PC-9 (cell line): ENCODE measurements at places on chromosomes 2 and 18. TPM values are rescaled to one million over a fixed set of nuclear protein-coding genes. Genes with fewer than 3 reads are reported as not detected.

GRCh38 chr2:58073751-58074150 is 27.1 kb downstream of the VRK2 start:
- no peak overlapping the region for H3K4me3 ChIP-seq
- no peaks in the 10 kb centered on the region for H3K27me3 ChIP-seq
- no peaks in the 10 kb centered on the region; the same call in 1 of the 2 replicates for H3K36me3 ChIP-seq
- H3K4me1 ChIP-seq: no peaks in the 10 kb centered on the region
- DNase-seq: no peak

DNA sequence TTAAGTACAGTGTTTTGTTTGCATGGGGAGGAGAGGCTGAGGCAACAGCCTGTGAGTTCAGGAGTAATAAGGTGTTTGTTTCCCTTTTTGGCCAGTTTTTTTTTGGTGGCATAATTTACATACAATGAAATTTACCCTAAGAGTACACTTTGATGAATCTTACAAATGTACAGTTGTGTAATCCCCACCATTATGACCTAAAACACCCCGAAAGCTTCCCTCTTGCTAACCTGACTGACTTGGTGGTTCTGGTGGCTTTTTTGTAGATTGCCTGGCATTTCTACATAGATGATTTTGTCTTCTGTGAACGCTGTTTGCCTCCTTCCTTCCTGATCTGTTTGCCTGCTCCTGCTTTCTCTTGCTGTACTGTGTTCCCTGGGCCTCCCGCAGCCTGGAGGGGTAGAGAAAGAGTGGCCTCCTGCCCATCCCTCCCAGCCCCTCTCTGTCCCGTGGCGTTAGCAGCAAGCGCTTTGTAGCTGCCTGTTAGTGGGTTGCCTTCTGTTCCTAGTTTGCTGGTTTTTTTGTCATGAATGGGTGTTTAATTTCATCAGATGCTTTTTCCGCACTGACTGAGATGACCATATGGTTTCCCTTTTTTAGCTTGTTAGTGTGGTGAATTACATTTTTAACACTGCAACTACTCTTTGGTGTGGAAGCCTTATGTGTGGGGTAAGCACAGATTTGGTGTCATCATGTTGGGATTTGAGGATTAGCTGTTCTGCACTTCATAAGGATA is 32.1 kb downstream of the ASAP2 start:
- H3K27me3 ChIP-seq: no peaks in the 10 kb centered on the region
- H3K27ac ChIP-seq: peak overlapping the region; percentile 98
- H3K36me3 ChIP-seq: peaks cover 25% of the 10 kb centered on the region
- no peak for DNase-seq
- H3K4me3 ChIP-seq: no peak overlapping the region
- H3K4me1 ChIP-seq: peaks cover 69% of the 10 kb centered on the region

The BIN1 gene
- total RNA-seq: 87.5 and 95.6 TPM in 2 replicates

- H3K4me1 ChIP-seq: no peaks in the 10 kb centered on the region
- H3K27me3 ChIP-seq: no peaks in the 10 kb centered on the region
- H3K27ac ChIP-seq: no peak overlapping the region
- no peak for DNase-seq
Measured at GRCh38 chr18:24246143-24246542, 107.3 kb downstream of the CABYR start.

The CIB4 gene
- total RNA-seq: not detected in 2 replicates

GRCh38 chr2:16196687-16197503 is 256.5 kb downstream of the MYCN start:
- H3K36me3 ChIP-seq: no peaks in the 10 kb centered on the region
- H3K27me3 ChIP-seq: peaks cover 42% of the 10 kb centered on the region

DNA sequence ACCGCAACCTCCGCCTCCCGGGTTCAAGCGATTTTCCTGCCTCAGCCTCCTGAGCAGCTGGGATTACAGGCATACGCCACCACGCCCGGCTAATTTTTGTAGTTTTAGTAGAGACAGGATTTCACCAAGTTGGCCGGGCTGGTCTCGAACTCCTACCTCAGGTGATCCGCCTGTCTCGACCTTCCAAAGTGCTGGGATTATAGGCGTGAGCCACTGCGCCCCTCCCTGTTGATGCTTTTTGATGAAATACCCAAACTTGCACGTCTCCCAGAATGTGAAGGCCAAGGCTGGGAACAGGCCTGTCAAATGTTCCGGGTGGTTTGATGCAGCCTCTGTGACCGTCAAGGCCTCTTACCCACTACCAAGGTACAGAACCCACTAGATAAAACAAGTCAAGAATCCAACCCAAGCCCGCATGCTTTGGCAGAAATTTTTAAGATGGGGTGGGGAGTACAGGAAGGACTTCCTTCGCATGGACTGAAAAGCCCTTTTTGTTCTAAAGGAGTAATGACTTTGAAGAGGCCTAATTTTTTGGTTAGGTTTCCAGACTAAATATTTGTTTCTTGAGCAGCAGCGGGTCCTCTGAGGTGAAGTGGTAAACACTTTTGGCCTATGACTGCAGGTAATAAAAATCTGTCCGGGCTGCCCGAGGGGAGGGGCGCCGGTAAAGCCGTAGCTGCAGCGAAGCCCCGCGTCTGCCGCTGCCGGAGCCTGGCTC is 3.7 kb upstream of the EVX2 start:
- no peak for DNase-seq
- H3K4me1 ChIP-seq: no peaks in the 10 kb centered on the region
- no peak overlapping the region for H3K27ac ChIP-seq
- H3K4me3 ChIP-seq: no peak overlapping the region
- peaks cover 76% of the 10 kb centered on the region for H3K27me3 ChIP-seq

DNA sequence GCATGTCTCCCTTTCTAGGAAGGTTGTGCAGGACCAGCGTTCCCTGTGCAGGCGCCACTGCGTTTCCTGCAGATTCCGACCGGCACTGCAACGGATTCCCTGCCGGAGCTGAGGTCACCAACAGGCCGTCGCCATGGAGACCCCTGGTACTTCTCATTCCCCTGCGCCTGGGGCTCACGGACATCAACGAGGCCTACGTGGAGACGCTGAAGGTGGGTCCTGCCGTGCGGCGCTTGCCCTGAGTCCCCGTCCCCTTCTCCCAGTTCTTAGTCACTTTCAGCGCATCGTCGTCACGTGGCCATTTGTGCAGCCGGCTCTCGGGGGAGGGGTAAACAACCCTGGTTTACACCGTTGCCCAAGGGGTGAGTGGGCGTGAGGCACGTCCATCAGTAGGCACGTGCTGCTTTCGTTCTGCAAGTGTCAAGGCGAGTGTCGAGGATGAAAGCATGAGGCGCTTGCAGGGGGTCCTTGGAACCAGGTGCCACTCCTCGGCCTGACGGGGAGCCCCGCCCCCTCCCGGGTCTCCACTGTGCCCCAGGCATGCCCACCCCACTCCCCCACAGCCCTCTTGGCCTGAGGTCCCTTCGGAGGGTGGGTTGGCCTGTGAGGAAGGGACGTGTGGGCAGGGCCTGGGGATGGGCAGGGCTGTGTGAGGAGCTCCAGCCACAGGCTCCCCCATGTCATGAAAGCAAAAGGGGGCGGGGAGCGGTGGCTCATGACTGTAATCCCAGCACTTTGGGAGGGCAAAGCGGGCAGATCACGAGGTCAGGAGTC is 19.8 kb downstream of the DTYMK start:
- no peak for DNase-seq
- no peak overlapping the region for H3K4me3 ChIP-seq
- H3K4me1 ChIP-seq: no peaks in the 10 kb centered on the region
- no peaks in the 10 kb centered on the region; the same call in 1 of the 2 replicates for H3K36me3 ChIP-seq
- H3K27me3 ChIP-seq: no peaks in the 10 kb centered on the region
- H3K27ac ChIP-seq: no peak overlapping the region

- no peaks in the 10 kb centered on the region for H3K27me3 ChIP-seq
- H3K36me3 ChIP-seq: no peaks in the 10 kb centered on the region
- no peak for DNase-seq
- peak overlapping the region; percentile 78 for H3K27ac ChIP-seq
Measured at GRCh38 chr2:199458806-199459285, 1.1 kb upstream of the SATB2 start.

The ITGA6 gene
- total RNA-seq: 180 and 213 TPM in 2 replicates

- no peak overlapping the region for H3K27ac ChIP-seq
- H3K27me3 ChIP-seq: no peaks in the 10 kb centered on the region
- peaks cover 41% of the 10 kb centered on the region for H3K4me1 ChIP-seq
Measured at GRCh38 chr18:45788861-45789260, 36.6 kb upstream of the SIGLEC15 start.
